NCI-H1105 treated with DMSO at 0.1 percent for 48 hours (cell line): ENCODE measurements at places on chromosomes 3 and 15.

- DNase-seq, result no peak
Observed at GRCh38 chr3:58537412-58538301, 667 bp upstream of the ACOX2 start.

DNA sequence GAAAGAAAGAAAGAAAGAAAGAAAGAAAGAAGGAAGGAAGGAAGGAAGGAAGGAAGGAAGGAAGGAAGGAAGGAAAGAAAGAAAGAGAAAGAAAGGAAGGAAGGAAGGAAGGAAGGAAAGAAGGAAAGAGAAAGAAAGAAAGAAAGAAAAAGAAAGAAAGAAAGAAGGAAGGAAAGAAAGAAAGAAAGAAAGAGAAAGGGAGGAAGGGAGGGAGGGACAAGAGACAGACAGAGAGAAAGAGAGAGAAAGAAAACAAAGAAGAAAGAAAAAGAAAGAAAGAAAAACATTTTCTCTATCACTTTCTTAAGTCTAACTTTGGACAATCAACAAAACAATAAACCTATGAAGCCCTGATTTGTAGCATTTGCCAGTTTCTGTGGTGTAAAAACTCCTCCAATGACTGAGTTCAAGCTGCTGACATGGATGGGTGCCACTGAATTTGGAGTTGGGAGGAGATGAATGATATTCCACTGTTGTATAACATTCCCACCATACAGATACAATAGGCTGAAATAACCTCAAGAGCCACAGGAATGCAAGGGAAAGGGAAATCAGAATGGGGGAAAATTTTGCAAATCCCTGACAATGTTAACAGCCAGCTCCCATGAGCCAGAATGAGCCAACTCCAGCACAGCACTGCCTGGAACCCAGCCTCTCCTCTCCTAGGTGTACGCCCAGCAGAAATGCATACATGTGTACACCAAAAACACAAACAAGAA is 15.0 kb upstream of the RTP3 start:
- no peak for DNase-seq

DNA sequence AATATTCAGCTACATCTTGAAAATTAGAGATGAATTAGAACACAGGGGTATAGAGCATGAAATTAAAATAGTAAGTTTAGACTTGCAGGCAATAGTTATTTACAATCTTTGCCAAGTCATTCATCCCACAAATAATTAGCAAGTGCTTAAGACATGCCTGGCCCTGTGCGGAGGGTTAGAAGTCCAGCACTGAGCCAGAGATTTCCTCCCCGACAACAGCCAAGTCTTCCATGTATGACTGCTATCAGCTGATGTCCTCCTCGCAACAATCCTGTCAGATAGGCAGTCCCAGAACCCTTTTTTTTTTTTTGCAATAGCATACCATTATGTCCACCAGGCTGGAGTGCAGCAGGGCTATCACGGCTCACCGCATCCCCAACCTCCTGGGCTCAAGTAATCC is 14.6 kb downstream of the SIN3A start:
- no peak for DNase-seq

DNA sequence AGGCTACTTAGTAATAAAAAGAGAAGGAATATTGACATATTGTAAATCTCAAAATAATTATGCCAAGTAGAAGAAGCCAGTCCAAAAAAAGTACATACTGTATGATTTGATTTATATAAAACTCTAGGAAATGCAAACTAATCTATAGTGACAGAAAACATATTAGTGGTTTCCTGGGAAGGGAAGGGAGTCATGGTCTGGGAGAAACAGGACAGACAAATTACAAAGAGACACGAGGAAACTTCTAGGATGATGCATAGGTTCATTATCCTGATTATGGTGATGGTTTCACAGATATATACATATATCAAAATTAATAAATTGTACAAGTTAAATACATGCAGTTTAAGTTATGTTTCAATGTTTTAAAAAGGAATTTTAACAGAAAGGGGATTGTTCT is 81.0 kb upstream of the GOLGA8B start:
- DNase-seq, result no peak

- peak; percentile 17 for DNase-seq
Observed at GRCh38 chr3:66037330-66037985, 1.3 kb downstream of the MAGI1 start.

DNA sequence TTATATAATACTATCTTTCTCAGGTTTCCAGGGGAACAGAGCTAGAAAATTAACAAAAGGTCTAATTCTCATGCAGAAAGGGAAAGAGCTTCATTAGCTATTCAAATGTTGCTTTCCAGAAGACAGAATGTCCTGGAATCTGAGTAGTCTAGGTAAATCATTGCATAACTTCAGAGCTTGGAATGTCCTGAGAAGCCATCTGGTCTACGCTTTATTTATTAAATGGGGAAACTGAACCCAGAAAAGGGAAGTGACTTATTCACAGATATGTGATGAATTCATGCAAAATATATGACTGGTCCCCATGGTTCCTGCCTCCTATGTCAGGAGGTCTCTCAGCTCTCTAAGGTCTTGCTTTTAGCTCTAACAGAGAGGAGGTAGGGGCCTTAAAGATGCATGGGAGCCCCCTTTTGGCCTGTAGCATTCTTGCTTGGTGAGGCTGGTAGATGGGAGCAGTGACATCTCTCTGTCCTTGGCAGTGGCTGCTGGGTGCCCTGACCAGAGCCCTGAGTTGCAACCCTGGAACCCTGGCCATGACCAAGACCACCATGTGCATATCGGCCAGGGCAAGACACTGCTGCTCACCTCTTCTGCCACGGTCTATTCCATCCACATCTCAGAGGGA is 99.2 kb downstream of the CEMIP start:
- DNase-seq, result no peak

DNA sequence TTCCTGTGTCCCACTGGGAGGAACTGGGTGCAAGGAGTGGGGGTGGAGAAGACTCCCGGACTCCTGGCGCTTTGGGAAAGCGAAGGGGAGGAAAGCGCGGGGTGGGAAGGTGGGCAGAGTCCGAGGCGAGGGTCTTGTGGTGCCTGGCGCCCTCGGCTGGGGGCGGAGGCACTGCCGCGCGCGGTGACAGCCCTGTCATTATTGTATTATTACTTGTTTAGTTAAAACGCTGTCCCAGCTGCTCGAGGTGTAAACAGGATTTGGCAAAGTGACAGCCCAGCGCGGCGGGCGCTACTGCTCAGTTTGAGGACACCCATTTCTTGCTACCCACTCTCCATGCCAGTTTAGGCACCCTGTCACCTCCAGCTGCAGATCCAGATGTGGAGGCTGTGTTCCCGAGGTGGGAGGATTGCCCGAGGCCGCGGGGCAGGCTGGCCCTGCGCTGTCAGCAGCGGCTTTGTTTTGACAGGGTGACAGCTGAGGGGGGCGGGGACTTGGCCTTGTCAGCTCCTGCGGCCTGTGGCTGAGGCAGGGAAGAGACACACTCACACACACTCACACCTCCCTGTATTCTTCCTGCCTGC is 1.0 kb downstream of the KAT2B start:
- DNase-seq, result peak; percentile 54

DNA sequence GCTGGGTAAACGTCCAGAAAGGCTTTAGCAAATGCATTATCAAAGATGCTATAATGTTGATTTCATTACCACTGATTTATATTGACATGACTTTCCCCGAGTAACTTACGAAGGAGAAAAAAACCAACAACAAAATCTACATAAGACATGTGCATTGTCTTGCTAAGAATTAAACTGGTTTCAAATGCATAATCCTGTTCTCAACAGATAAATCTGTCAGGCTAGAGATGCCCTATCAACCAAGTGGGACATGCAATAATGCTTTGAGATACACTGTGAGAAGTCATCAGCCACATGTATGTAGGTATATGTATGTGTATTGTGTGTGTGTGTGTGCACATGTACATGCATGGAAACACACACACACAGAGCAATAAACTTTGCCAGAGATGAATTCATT is 195.6 kb downstream of the MEIS2 start:
- DNase-seq, result no peak

DNA sequence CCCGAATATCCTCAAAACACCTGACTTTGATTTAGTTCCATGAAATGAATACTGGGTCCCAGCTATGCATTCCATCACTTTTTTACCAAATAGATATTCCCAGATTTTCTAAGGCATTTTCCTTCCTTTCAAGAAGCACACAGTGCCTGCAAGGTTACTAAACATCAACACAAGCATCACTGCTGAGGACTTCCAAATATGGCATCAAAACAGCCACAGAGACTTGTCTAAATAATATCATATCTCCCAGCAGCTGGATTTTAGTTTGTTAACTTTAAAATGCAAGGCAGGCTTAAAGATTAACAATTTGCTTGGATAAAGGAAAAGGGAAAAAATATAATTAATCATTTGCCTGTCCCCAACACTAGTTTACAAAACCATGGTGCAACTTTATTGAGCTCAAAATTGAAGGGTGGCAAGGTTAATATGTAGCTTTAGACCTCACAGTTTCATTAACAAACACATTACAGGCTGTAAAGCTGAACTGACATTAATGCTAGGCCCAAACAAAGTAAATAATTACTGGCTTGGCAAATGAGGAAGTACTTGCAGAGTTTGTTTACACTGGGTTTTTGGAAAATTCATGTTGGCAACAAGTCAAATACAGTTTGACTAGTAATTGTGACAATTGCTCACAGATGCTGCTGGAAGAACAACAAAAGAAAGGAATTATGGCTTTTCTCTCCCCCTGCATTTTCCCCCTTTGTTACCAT is 401.7 kb upstream of the CDIN1 start:
- peak; percentile 93 for DNase-seq
